ENCODE measurements at places on chromosomes 6 and 20.

DNA sequence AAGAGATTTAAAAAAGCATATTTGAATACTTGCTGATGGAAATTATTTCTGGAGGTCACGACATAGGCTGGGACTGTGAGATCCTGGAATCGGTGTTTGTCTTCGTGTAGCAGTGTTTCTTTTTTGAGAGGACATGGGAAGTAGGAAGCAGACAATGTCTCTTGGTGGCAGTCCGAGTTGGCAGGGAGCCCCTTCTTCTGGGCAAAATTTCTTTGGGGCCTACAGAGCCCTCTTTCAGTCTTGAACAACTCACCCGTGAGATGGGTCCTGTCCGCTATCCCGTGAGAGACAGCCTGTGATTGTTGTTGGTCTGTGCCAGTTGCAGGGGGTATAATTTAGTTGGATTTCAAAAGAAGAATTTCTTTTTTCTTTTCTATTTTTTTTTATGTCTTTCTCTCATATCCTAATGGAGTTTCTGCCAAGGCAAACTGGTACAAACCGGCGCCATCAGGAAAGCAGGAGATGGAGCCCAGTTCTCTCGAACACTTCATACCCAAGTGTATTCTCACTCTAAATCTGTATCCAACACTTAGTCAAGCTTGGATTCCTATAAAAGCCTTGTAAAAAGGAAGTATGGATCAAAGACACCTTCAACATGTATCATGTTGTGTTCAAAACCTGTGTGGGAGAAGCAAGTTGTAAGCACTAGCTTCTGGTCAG lies 785.1 kb downstream of the MAFB start:
- no peak for DNase-seq

DNA sequence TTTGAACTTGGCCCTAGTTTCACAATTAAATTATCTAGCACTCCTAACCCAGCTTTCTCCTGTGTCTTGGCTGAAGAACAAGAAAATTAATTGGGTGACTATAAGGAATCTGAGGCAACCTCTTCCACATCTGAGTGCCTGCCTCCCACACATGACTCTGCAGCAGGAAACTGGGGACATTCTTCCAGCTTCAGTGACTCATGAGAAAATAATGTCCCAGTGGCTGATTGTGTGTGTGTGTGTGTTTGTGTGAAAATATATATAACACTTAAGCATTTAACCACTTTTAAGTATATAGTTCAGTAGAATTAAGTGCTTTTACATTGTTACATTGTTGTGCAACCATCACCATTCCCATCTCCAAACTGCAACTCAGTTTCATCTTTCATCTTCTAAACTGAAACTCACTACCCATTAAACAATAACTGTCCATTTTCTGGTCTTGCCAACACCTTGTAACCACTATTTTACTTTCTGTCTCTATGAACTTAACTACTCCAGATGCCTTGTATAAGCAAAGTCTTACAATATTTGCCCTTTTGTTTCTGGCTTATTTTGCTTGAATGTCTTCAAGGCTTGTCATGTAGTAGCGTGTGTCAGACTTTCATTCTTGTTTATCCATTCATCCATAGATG lies 8.7 kb downstream of the TRIM38 start:
- peak; percentile 48 for DNase-seq

DNA sequence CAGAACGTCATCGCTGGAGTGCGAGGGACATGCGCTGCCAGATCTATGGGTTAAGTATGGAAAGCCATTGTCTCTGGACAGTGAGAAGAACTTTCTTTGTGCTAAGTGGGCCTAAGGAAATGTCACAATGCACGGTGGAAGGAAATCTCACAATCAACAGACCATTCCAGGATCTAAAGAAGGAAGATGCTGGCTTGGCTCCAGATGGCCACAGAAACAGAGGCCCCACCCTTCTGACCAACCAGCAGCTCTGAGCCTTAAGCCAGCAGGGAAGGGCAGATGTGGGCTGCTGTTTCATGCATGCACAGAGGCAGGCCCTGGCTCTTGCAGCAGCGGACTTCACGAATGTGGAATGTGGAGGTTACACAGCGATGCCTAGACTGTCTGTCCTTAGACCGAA lies 156.3 kb downstream of the SOBP start:
- DNase-seq = no peak

GRCh38 chr6:68911334-68911733 lies 276.3 kb downstream of the ADGRB3 start:
- DNase-seq = no peak

GRCh38 chr6:35051997-35052583 lies 89.0 kb downstream of the TCP11 start:
- no peak for DNase-seq

DNA sequence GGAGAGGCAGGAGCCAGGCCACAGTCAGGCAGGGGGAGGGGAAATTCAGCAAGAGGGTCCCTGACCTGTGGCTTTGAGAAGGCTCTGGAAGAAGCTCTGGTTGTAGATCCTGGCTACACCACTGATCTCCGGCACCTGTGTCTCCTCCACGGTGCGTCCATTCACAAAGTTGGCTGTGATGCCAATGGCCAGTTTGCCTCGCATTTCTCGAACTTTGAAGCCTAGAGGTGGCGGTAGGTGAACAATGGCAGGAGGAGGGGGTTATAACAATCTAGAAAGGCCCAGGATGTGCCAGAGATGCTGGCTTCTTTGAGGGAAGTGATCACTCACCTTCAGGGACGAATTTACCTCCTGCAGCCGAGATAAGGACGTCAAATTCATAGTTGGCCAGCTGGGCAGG lies 3.4 kb downstream of the MICAL1 start:
- DNase-seq = no peak

DNA sequence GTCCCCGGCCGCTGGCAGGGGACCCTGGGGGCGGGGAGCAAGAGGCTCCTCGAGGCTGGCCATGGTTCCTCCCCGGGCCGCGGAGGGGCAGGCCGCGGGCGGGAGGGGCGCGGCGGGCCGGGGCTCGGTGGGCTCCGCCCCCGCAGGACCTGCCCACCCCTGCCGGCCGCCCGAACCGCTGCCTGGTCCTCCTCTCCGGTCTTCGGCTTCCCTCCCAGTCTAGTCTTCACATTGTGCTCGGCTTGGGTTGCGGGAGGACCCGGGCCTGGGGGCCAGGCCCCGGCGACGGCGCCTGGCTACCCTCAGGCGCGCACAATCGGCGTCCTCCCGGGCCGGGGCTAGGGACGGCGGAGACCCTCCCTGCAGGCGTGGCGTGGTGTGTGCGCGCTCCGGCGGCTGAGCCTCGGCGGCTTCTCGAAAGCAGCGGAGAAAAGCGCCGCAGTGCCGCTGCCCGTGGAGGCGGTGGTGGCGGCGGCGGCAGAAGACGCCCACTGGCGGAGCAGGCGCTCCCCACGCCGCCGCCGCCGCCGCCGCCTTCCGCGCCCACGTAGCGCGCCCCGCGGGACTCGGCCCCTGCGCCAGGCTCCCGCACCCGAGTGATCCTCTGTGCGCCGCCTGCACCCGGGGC lies at the start of gene PDE10A:
TSS of gene PDE10A (minus strand) at position 493 of the 628 bp plus-strand sequence. CDS start at position 63, 430 bp downstream.
- peak; percentile 63 for DNase-seq

- no peak for DNase-seq
These were observed 234.3 kb downstream of the ARHGAP18 start for GRCh38 chr6:129475477-129476247.

- DNase-seq = no peak
These were observed 42.6 kb downstream of the NCOA3 start for GRCh38 chr20:47544240-47544639.

- no peak for DNase-seq
These were observed 79.9 kb downstream of the BMP6 start for GRCh38 chr6:7805850-7806214.

GRCh38 chr20:50054626-50055511 lies 58.1 kb downstream of the UBE2V1 start:
- no peak for DNase-seq

GRCh38 chr20:18956890-18957289 lies 143.3 kb downstream of the SCP2D1 start:
- DNase-seq = no peak

- no peak for DNase-seq
These were observed 12.4 kb upstream of the MAK start for GRCh38 chr6:10850728-10851127.

GRCh38 chr6:51788121-51788520 lies 299.3 kb downstream of the PKHD1 start:
- DNase-seq = no peak

- DNase-seq = no peak
These were observed 41.8 kb downstream of the GPR63 start for GRCh38 chr6:96795481-96795880.

DNA sequence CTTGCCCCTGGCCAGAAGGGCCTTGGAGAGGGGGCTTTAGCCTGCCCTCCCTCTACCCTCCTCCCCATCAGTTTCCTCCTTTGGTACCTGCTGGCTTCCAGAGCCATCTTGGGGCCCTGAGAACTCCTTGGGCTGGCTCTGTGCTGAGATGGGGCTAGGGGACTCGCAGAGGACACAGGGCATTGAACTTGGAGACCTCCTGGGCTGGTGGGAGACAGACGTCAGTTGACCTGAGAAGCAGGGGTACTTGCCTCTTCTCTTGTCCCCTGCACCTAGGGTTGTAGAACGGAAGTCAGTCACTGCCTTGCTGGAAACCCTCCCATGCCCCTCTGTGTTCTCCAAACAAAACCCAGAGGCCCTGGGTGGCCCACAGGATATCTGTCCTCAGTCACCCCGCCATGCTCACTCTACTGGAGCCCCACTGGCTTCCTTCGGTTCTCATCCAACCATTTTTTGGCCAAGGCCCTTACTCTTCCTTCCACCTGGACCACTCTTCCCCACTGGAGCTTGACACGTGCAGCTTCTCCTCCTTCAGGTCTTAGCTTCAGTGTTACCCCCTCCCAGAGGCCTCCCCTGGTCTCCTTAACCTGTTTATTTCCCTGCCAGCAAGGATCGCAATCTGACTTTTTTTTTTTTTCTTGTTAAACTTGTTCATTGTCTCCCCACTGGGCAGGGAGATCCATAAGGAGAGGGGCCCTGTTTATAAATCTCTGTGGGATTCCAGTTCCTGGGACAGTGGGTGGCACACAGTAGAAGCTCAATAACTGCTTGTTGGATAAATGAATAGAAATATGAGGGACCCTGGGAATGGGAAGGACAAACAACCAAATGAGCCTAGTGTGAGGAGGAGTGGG lies 971 bp downstream of the RBCK1 start:
- DNase-seq = no peak

DNA sequence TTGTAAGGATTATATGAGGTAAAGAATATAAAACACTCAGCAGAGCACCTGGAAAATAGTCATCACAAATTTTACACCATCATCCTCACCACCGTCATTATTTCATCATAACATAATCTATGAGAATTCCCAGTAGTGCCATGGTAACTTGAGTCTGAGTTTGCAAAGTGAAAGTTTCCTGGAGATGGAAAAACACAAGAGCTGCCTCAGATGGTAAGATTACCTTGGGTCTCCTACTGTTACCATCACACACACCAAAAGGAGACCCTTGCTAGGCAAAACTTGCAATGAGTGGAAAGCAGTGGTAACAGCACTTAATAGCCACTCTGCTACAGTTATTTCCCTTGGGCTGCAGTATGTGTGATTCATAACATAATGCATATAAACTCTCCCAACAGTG lies 589.8 kb downstream of the RNF144B start:
- no peak for DNase-seq
